ENCODE measurements at places on chromosomes 12 and 14.

GRCh38 chr14:75375983-75376382 is 51.8 kb upstream of the JDP2 start:
- no peak for DNase-seq

GRCh38 chr12:109393437-109394345 is 46.0 kb downstream of the MYO1H start:
- DNase-seq: no peak

GRCh38 chr14:101457301-101457935 is 103.9 kb upstream of the DIO3 start:
- DNase-seq: no peak

GRCh38 chr12:128789356-128789929 is 34.3 kb downstream of the SLC15A4 start:
- DNase-seq: no peak

DNA sequence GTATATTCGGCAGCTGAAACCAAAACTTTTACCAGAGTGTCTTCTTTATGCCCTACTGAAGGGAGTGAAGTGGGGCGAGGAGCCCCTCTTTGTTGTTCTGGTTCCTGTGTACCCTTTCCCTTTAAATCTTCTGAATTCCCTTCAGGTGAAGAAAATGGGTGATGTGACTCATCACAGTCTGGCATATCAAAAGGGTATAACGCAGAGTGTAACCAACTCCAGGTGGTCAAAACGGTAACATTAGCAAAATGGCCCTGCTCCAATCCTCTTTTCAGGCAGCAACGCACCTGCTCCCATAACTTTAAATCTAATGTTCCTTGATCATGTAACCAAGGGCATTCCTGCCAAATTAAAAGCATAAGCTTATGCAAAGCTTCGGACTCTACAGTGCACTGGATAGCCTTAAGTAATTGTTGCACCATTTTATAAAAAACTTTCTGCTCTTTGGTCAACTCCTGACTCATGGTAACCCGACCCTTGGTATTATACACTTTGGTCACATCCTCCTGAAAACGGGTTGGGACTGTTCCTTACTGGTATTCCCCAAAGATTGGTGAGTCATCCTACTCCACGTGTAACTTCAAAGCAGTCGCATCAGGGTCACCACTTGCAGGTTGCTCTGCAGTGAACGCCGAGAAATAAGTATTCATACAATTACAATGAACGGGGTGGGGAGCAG is 83.1 kb downstream of the KCNMB4 start:
- no peak for DNase-seq
